ENCODE measurements at places on chromosomes 7 and 10.

- no peak for DNase-seq
Measured at GRCh38 chr10:71694039-71694501, 25.5 kb downstream of the C10orf105 start.

DNA sequence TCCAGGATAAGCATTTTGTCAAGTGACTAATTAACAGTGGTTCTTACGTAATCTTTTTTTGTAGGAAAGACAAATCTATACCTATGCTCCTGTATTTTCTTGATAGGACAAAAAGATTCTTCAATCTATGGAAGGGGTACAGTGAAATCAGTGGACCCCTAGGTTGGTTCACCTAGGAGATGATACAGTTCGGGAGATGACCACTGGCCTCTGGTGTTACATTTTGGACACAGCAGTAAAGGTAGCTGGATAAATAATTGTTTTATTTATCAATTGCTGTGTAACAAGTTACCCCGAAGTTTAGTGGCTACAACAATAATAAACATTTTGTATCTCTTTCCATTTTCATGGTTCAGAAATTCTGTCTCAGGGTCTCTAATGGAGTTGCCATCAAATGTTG is 288.2 kb upstream of the MAGI2 start:
- DNase-seq = no peak

DNA sequence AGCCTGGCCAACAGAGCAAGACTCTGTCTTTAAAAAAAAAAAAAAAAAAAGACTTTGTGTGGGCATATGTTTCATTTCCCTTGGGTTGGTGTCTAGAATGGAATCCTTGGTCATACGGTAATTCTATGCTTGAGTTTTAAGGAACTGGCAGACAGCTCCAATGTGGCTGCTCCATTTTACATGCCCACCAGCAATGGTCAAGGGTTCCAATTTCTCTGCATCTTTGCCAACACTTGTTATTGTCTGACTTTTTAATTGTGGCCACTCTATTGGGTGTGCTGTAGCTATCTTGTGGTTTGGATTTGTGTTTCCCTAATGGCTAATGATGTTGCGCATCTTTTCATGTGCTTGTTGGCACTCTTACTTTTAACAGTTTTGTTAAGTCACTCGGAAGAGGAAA is 57.6 kb downstream of the BRI3 start:
- DNase-seq = no peak

DNA sequence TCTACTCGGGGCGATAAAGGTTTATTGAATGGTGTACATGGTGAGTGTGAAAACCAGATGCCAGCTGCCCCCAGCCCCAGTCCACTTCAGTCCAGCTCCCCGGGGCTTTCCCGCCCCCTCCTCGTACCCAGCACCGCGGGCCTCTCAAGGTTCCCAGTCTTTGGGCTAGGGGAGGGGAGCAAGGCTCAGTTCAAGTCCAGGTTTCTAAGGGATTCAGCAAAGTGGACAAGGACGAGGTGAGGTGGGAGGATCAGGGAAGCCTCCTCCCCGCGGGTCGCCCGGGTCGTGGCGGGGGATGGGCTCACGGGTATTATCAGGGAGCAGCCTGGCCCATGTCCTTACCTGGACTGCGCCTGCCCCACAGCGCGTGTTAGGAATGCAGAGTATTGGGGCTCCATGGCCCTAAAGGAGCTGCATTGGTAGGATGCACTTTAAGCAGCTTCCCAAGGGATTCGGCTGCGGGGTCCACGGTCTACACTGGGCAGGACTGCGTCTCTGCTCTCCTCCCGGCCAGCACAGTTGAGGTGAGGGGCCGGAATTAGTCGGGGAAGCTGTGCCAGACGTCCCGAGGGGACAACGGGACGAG is 541 bp upstream of the PFKFB3 start:
- DNase-seq = no peak

GRCh38 chr7:77800158-77800557 is 1.6 kb downstream of the PHTF2 start:
- no peak for DNase-seq

Data from activated CD4-positive, CD25-positive, alpha-beta regulatory T cell (primary cell).